Activated CD4-positive, alpha-beta T cell treated with anti-CD3 and anti-CD28 coated beads for 36 hours (primary cell): ENCODE measurements at places on chromosomes 16 and 17. TPM values are rescaled to one million over a fixed set of nuclear protein-coding genes. Genes with fewer than 3 reads are reported as not detected.

DNA sequence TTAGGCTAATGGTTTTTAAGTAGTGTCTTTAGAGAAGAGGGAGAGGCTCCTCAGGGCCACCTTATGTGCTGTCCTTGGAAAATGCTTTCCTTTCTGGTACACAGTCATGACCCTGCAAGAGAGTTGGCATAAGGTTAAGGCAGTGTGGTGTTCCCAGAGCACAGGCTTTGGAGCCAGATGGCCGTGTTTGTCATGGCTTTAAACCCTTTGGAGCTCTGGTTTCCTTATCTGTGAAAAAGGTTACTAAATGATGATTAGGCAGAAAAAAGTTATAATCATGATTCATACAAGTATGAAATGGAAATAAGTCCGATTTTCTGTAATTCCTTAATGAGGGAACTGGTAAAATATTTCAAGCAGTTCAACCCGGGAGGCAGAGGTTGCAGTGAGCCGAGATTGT is 13.2 kb downstream of the UTP4 start:
- no peak for DNase-seq

GRCh38 chr17:42554250-42555121 is 1.8 kb downstream of the HSD17B1 start:
- DNase-seq = peak; percentile 85

GRCh38 chr16:57876210-57876609 is 73.9 kb upstream of the KIFC3 start:
- DNase-seq = no peak

DNA sequence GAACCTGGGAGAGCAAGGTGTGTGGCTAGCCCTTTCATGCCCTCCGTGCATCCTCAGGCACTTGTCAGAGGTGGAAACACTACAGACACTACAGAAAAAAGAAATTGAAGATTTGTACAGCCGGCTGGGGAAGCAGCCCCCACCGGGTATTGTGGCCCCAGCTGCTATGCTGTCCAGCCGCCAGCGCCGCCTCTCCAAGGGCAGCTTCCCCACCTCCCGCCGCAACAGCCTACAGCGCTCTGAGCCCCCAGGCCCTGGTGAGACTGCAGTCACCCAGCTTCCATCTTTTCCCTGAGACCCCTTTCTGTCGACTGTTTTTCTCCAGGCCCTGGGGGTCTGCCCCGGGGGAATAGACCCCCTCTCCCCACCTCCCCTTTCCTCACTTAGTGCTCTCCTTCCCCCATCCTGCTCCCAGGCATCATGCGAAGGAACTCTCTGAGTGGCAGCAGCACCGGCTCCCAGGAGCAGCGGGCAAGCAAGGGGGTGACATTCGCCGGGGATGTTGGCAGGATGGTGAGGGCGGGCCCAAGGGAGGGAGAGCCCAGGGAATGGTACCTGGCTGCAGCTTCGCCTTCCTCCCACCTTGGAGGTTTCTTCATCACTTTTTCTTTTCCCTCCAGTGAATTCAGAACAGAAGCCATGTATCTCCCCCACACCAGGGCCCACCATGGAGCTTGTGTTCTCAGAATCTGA is 2.3 kb downstream of the COA3 start:
- no peak for DNase-seq

GRCh38 chr16:86363057-86363490 is 147.3 kb upstream of the FOXF1 start:
- DNase-seq = no peak

GRCh38 chr17:80692931-80693467 is 148.4 kb downstream of the RPTOR start:
- no peak for DNase-seq

GRCh38 chr17:62859146-62859545 is 51.0 kb upstream of the MARCHF10 start:
- no peak for DNase-seq

DNA sequence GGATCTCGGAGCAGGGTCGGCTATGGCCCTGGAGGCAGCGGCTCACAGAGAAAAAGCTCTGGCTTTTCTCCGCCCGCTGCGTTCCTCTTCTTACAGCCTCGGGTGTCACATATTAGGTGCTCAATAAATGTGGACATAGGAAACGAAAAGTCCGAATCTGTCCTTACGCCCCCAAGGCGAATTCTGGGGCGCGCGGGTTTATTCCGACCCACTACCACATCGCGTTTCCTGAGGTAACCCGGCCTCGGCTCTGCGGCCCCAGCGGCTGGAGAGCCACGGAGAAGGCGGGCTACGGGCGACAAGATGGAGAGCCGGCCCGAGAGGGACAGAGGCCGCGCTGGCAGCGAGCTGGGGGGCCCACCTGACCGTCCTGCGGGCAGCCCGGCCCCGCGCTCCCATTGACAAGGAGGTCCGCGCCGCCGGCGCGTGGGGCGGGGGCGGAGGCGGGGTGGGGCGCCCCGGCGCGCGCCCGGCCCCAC is 573 bp upstream of the GNAO1 start:
- no peak for DNase-seq

DNA sequence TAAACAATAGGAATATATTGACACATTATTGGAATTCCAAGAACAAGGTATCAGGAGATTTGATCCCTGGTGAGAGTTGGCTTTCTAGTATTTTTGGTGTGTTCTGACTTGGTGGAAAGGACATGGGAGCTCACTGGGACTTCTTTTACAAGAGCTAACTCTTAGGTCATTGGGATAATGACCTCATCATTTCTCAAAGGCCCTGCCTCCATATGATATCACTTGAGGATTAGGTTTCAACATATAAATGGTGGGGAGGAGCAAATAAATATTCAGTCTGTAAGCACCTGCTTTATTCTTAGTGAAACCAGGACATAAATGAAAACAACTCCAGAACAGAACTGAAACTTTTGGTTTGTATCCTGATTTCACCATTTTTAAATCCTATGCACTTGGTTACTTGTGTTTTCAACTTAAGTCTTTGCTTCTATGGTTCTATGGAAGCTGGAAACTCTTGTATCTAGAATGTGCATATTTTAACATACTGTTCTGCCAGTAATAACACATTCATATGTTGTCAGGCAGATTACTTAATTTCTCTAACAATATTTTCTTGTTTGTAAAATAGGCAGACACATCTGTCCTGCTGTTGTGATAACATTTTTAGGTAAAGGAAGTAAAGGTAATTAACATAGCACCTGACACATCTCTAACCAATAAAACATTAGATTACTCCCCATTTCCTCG is 1527.7 kb upstream of the CDH8 start:
- DNase-seq = no peak

- DNase-seq = peak; percentile 95
Measured at GRCh38 chr16:2777231-2777902, at the start of gene ELOB. Gene ELOB (minus strand): TSS chr16:2777280. CDS start chr16:2777239, 41 bp downstream.

GRCh38 chr16:1775006-1775845 is 2.3 kb upstream of the MRPS34 start:
- no peak for DNase-seq

DNA sequence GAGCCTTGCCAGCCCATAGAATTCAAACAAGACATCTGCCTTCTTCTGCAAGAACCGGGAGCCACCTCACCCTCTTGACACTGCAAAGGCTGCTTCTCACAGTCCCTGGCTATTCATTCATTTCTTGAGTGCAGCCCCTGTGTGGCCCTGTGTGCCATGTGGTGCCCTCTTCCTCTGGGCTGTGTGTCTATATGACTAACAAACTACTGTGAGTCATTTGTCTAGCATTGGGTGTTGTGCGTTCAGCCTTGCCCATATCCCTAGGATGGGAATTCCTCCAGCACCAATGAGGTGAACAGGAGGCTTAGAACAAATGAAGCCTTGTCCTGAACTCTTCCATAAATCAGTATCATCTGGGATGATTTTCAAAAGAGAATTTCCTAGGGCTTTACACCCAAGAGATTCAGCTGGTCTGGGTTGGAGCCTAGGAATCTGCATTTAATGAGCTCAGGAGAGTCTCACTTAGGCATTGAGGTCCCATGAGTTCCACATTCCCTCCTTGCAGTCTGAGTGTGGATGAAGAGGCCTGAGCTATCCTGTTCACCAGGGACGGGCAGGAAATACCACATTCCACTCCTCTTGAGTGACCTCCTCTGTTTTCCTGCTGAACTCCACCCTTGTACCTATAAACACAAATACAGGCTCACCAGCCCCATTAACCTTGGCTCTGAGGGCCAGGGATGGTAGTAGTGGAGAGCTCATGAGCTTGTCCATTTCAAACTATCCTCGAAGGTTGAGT is 308.7 kb upstream of the N4BP1 start:
- no peak for DNase-seq

GRCh38 chr17:79667746-79668145 is 56.9 kb upstream of the RBFOX3 start:
- no peak for DNase-seq

DNA sequence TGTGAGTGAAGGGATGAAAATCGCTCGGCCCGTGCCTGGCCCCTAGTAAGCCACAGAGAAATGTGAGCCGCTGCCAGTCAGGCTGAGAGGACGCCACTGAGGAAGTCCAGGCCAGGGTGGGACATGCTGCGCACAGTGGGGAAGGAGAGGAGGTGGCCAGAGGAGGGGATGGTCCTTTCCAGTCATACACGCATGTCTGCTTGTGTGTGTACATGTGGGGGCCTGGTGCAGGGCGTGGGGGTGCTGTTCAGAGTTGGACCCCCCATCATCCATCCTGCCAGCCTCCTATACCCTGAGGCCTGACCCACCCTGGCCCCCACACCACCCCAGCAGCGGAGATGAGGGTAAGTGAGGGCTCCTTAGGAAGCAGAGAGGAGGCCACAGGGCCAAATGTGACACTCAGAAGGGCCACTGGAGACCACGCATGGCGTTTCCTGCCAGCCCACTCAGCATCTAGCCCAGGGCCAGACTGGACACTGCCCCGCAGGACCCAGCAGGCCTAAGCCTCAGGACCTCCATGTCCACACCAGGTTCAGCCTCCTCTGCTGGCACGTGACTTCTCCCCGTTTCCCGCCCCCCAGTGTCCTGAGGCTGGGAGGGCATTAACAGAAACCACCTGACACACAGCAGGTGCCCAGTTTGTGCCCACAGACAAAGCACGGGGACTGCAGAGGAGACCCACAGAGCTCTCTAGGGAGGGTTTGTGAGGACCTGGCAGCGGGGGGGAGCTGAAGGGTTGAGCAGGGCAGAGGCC is 7.0 kb downstream of the DOC2A start:
- no peak for DNase-seq

GRCh38 chr17:64178011-64178825 is 48.3 kb upstream of the ERN1 start:
- no peak for DNase-seq

DNA sequence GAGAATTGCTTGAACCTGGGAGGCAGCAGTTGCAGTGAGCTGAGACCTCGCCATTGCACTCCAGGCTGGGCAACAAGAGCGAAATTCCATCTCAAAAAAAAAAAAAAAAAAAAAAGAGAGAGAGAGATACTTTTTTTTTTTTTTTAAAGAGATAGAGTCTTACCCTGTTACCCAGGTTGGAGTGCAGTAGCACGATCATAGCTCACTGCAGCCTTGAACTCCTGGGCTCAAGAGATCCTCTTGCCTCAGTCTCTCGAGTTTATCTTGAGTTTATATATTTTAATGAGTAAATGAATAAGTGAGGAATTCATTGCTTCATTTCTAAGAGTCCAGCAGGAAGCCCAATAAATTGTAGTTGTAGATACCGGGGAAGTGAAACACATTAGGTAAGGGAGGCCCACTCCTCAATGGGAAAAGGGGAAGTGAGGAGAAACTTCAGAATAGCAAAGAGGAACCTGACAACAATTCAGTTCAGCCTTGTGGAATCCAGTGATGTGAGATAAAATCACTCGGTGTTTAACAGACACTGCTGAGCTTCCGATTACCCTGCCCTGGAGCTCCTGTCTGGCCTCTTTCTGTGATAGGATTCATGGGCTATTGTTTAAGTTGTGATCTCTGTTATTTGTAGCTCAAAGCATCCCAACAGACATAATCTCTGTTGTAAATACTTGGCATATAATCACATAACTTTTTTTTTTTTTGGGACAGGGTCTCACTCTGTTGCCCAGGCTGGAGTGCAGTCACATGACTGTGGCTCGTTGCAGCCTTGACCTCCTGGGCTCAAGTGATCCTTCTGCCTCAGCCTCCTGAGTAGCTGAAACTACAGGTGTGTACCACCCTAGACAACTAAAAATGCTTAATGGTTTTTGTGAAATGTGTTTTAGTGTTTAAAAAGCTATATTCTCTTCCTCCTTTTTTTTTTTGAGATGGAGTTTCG is 15.8 kb upstream of the ITGAM start:
- DNase-seq = no peak

DNA sequence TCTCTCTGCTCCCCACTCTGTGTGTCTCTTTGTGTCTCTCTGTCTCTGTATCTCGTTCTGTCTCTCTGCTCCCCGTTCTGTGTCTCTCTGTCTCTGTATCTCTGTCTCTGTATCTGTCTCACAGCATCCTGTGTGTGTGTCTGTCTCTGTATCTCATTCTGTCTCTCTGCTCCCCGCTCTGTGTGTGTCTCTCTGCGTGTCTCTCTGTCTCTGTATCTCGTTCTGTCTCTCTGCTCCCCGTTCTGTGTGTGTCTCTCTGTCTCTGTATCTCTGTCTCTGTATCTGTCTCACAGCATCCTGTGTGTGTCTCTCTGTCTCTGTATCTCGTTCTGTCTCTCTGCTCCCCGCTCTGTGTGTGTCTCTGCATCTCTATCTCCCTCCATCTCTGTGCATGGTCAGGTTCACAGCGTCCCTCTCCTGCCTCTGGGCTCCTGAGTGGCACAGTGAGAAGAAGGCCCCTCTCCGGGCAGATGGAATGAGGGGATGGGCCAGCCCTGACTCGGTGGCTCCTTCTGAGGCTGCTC is 38.9 kb upstream of the CIBAR2 start:
- no peak for DNase-seq

- peak; percentile 35 for DNase-seq
Measured at GRCh38 chr16:82603784-82604411, 22.9 kb upstream of the CDH13 start.

DNA sequence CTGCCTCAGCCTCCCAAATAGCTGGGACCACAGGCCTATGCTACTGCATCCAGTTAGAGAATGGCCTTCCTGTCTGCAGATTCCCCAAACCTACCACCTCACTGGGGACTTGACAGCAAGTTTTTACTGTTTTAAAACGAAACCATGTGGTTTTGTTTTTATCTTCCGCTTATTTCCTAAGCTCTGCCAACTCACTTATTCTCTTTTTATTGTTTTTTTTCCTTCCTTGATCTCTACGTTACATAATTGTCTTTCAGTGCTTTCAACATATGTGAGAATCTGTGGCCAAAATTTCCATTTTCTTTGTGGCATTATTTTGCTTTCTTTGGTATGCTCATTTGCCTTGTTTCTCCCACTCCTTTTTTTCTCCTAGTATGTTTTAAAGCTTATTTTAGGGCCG is 14.6 kb upstream of the SLC38A7 start:
- DNase-seq = no peak

DNA sequence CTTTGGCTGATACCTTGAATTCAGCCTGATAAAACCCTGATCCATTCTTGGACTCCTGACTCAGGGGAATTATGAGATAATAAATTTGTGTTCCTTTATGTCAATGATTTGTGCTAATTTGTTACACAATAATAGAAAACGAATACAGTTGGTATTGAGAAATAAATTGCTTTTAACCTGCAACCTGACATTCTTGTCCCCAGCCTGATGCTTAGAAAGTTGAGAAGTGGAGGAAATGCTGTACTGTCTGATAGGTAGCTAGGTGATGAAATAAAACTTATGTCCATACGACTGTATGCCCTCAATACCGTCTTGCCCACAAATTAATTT is 10.5 kb downstream of the IQCK start:
- no peak for DNase-seq

- DNase-seq = no peak
Measured at GRCh38 chr17:249236-249993, 68.0 kb upstream of the DOC2B start.

RNF222 gene
- total RNA-seq = not detected

VMP1 gene
- 378 TPM for total RNA-seq

MT3 gene
- total RNA-seq = 10.6 TPM

DOC2A gene
- total RNA-seq = 1.3 TPM

RNF43 gene
- total RNA-seq = 1.0 TPM

HOXB2 gene
- total RNA-seq = 3.3 TPM

MEOX1 gene
- 0.34 TPM for total RNA-seq

CEP95 gene
- 42.8 TPM for total RNA-seq

PERCC1 gene
- not detected for total RNA-seq
